ENCODE measurements at places on chromosomes 1 and 21.

- no peak for DNase-seq
These were observed 3.3 kb downstream of the DPH5 start for GRCh38 chr1:101022294-101022693.

DNA sequence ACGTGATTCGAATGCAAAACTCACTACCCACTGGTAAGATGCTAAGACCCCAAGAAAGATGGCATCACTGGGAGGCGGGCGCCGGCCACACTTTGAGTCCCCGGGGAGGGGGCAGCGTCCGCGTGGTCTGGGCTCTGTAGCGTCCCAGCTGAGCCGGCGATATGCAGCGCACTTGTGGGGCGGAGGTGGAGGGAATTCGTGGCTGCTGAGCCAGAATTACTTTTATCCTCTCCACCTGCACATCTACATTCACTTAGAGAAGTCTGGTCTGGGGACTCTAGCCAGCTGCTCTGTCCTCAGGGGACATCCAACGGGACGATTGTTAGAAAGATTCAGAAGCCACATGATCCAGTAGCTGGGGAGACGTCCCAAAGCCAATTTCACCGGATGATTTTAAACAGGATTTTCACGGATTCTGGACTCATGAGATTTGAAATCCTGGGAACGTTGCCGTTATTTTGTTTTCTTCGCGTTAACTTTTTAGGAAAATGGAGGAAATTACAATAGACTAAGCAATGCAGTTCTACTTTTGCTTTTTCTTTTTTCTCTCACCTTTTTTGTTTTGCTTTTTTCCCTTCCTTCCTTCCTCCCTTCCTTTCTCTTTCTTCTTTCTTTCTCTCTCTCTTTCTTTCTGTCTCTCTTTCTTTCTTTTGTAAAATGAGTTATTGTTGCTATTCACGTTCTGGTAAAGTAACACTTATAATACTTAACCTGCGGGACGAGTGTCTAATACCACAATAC lies 1.3 kb downstream of the JAM2 start:
- no peak for DNase-seq

DNA sequence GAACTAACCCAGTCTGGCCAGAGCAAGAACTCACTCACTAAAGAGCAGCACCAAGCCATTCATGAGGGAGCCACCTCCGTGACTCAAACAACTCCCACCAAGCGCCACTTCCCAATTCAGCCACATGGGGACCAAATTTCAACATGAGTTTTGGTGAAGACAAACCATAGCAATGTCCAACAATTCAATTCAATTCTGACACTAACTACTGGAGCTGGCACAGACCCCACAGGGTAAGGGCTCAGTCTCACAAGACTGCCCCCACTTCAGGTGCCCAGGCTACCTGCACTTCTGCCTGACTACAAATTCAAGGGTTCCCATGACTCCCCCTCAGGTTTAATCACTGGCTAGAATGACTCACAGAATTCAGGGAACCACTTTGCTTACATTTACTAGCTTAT lies 48.8 kb upstream of the RAP1A start:
- DNase-seq: peak; percentile 52

- no peak for DNase-seq
These were observed 78.0 kb downstream of the PTPN14 start for GRCh38 chr1:214473387-214473786.

GRCh38 chr1:233412812-233413211 lies 85.3 kb downstream of the MAP3K21 start:
- DNase-seq: no peak

DNA sequence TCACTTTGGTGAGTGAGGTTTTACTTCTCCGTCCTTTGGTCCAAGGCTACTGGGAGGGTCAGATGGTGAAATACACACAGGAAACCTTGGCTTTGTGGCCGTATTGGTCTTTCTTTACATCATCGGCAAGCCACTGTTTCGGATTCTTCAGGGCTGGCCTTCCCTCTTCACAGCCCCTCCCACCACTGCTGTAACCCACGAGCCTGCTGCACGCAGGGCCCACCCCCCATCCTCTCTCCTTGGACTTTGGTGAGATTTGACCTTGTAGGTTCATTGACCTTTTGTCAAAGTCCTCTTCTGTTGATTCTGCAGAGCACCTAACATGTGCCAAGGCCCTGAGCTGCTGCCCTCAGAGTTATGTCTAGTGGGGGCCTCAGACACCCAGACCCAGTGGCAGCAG lies 328.6 kb downstream of the CAMTA1 start:
- DNase-seq: no peak

DNA sequence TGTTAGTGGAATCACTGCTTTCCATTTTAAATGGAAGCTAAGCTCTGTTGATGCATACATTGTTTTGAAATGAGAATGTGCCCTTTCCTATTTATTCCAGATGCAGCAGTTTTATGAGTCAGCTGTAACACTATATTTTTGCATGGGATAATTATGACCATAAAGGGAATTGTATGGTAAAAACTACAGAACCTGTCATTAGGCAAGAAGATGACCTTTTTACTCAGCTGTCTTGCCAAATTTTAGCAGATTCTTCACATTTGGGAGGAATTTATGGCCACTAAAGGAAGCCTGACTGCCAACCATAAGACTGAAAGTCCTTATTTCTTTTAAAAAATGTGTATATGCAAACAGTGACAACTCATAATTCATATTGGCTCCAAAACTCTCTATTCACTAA lies 356.3 kb upstream of the PRMT6 start:
- DNase-seq: no peak

DNA sequence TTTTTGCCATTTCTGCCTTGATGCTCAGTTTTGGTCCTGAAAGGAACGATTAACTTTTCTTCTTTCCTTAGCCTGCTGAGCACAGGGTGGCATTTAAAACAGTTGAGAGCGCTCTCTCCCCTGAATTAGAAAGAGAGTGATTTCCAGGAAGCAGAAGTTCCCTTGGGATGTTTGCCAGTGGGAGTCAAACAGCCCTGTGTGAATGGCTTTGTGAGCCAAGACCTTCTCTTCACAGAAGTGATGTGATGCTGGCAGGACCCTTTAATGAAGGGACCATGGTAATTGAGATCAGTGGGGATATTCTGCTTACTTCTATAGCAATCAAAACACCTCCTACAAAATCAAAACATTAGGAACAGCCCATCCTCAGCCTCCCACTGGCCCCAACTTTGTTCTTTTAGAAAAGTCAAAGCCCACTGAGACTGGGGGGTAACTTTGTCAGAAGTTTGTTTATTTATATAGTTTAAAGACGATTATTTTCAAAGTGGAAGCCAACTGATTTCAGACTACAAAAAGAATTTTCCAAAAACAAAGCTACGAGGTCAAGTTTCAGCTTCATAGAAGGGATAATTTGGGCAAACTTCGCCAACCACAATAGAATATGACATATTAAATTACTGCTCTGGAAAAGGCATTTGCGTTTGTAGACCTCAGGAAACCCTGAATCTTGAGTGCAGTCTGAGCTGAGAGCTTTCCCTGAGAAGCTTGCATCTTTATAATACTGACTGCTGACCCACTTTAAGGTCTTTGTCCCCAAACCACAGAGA lies 122.7 kb downstream of the GABPA start:
- no peak for DNase-seq

GRCh38 chr1:89807503-89807902 lies 13.3 kb upstream of the LRRC8D start:
- DNase-seq: no peak

DNA sequence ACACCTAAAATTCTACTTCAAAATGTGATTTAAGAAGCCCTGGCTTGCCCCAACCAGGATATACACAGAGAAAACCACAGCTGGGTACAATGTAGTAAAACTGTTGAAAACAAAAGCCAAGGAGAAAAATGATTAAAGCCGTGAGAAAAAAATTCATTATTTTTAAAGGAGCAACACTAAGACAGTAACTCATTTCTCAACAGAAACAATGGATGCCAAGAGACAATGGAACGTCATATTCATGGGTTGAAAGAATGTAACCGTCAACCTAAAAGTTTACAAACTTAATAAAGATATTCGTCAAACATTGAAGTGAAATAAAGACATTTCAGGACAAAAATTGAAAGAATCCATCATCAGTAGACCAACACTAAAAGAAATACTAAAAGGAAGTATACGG lies 340.9 kb downstream of the KIF26B start:
- no peak for DNase-seq

DNA sequence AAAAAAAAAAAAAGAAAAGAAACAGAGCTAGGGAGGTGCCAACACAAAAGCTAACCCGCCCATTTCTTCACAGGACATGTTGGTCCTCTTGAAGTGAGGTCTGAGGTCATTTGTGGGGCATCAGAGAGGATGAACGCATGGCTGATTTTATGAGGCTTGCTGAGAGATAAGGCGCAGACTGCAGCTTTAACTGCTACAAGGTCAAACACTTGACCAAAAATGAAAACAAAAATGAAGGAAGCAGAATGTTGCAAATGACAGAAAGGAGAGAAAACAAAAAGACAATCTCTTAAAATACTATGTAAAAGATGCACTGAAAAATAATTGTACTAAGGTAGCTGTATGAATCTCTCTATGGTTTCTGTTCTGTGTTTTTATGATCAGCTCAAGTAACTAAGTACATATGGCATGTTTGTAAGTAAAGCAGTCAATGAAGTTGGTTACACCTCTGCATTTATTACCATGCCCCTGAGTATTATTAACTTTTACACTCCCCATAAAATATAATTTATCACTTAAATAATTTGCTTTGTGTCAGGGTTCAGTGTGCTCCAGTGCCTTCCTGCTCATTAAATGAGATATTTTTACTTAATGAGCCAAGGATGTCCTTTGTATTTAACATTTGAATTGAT lies 249.1 kb upstream of the NR5A2 start:
- no peak for DNase-seq

DNA sequence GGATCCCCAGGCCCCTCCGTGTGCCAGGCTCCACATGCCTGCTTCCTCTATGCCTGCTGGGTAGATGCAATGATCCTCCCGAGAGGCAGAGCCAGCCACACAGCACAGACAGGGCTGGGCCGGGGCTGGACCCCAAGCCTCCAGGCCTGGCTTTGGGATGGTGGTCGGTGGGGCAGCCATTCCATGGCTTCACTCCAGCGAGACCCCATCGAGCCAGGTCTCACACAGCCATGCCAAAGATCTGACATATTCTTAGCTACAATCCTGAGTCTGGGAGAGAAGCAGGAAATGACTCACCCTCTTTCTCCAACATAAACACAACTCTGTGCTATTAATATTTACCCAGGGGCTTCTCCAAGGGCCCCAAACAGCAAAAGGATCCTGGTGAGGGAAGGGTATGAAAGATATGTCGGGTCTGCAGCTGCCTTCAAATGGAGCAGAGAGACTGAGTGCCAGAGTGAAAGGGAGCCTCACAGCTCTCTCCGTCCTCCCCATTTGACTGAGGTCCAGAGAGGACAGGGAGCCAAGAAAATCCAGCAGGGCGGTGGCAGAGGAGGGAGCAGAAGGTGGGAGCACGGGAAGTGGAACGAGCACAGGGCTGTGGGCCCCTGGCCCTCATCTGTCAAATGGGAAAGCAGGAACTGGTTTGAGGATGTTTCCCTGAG lies 639.5 kb downstream of the MATN1 start:
- no peak for DNase-seq

DNA sequence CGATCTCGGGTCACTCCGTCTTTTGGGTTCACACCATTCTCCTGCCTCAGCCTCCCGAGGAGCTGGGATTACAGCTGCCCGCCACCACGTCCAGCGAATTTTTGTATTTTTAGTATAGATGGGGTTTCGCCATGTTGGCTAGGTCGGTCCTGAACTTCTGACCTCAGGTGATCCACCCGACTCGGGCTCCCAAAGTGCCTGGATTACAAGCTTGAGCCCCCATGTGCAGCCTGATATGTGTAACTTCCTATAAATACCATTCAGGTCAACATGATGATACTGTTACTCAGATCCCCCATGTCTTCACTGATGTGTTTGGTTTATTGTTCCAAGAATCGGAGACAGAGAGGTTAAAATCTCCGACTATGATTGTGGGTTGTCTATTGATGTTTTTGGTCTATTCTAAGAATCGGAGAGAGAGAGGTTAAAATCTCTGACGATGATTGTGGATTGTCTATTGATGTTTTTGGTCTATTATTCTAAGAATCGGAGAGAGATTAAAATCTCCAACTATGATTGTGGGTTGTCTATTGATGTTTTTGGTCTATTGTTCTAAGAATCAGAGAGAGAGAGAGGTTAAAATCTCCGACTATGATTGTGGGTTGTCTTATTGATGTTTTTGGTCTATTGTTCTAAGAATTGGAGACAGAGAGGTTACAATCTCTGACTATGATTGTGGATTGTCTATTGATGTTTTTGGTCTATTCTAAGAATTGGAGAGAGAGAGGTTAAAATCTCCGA lies 17.0 kb downstream of the C1orf159 start:
- peak; percentile 54 for DNase-seq

GRCh38 chr1:159986093-159986492 lies 32.1 kb upstream of the SLAMF9 start:
- DNase-seq: no peak

GRCh38 chr1:185402930-185403329 lies 85.9 kb upstream of the IVNS1ABP start:
- no peak for DNase-seq

GRCh38 chr1:908661-909060 lies 15.1 kb upstream of the SAMD11 start:
- DNase-seq: no peak

- no peak for DNase-seq
These were observed 1.8 kb upstream of the IL10 start for GRCh38 chr1:206774093-206774492.

GRCh38 chr1:159171688-159172501 lies 480 bp downstream of the CADM3 start:
- DNase-seq: no peak

GRCh38 chr1:233796146-233796783 lies 108.2 kb upstream of the SLC35F3 start:
- DNase-seq: no peak

- no peak for DNase-seq
These were observed 19.9 kb downstream of the TLR5 start for GRCh38 chr1:223123011-223123610.

Data from CD4-positive, alpha-beta T cell treated with Interleukin-2 at 100 ng/mL for 4 hours (primary cell).